Left renal cortex interstitium (tissue), 4 donors: ENCODE measurements at places on chromosomes 1 and 21. TPM values are rescaled to one million over a fixed set of nuclear protein-coding genes. Genes with fewer than 3 reads are reported as not detected.

- no peak for DNase-seq
Measured at GRCh38 chr21:29296446-29296845, 2.3 kb upstream of the BACH1 start.

DNA sequence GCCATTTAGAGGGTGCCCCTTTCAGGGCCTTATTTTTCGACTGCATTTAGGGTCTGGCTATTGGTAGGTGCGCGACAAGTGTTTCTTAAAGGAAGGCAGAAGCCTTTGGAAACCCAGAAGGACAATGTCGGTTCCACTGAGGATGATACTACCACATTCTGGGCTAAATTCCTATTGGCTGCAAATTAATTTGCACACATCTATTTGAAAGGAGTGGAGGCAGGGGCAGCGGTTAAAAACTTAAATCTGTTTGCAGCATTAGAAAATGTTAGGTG is 1.1 kb downstream of the PATJ start:
- no peak for DNase-seq

DNA sequence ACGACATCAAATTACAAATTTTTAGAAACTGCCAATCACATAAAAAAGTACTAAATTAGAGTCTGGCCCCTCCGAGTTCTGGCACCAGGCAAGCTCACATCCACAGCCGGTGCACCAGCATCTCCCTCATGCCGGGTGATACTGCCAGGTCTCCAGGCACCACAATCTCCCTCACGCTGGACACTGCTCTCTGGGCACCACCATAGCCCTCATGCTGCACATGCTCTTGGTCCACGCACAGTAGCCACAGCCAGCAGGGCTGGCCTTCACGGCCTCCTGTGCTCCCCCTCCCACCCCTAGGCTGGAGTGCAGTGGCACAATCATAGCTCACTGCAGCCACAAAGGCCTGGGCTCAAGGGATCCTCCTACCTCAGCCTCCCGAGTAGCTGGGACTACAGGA is 65.5 kb downstream of the AKT3 start:
- DNase-seq = no peak

DNA sequence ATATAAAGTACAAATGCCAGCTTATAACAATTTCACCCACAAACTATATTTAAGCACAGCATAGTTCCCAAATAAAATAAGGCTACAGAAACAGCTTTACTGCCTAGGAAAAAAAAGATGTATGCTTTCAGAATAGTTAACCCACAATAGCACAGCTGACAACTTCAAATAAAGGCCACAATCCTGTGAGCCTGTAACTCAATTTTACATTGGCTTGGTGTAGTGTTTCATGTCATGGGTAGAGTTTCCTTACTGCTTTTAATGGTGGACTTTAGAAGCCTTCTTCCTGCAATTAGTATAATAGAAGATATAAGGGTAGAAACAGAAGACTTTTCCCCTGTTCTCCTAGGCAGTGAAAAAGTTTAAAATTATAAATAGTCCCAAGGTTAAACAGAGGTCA is 44.3 kb upstream of the ZC3H11B start:
- DNase-seq = peak; percentile 6

DNA sequence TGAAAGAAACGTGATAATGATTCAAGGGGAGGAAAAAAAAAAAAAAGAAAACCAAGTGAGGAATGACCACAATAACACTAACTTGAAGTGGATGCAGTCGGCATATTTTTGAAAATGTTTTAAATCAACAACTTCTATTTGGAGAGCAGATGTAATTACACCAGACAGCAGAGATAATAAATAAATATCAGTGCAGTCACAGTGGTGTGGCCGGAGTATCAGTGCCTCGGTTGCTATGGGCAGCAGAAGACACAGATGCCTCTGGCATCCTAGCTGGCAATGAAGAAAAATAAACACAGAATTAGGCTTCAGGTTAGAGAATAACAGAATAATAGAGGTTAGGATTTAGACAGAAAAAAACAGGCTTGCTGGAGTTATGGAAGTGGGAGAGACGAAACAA is 888.3 kb downstream of the LTN1 start:
- no peak for DNase-seq

The CLCA2 gene
- polyA plus RNA-seq = not detected

The KRTAP20-2 gene
- not detected for polyA plus RNA-seq

The MTF2 gene
- polyA plus RNA-seq = 47.2 TPM

The GBP6 gene
- not detected for polyA plus RNA-seq

The SLC1A7 gene
- 0.14 TPM for polyA plus RNA-seq

The DCST1 gene
- 0.44 TPM for polyA plus RNA-seq
